ENCODE measurements at places on chromosomes 5 and 9.
A peak's percentile ranks its signal among the peaks of the same experiment; 100 is the strongest.

GRCh38 chr9:93216073-93216365, 32.1 kb downstream of the WNK2 start:
- DNase-seq, result no peak

DNA sequence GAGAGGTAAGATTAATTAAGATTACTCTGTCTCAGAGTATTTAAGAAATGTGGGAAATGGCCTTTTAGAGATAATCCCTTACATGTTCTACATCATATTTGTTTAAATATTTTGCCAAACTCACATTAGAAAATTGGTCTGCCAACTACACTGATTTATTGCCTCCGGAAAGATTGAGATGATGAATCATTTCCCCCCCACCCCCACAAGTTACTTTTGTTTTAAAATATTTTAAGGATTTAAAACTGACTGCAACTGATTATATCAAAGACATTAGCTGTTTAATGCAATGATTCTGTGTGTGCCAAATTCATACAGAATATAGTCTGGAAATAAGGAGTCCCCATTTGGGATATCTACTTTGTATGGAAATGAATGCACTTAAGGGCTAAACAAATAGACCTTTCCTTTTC, 674.4 kb downstream of the PRR16 start:
- no peak for DNase-seq

DNA sequence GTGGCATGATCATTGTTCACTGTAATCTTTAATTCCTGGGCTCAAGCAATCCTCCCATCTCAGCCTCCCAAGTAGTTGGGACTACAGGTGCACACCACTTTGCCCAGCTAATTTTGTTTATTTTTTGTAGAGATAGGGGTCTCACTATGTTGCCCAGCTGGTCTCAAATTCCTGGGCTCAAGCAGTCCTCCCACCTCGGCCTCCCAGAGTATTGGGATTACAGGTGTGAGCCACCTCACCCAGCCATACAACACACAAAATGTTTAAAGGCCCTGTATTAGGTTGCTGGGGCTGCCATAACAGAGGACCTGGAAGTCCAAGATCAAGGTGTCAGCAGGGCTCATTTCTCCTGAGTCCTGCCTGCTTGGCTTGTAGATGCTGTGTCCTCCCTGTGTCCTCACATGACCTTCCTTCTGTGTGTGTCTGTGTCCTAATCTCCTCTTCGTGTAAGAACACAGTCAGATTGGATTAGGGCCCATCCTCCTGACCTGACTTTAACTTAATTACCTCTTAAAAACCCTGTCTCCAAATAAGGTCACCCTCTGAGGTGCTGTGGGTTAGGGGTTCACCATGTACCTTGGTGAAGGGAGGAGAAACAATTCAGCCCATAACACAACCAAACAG, 5.4 kb downstream of the UBE2QL1 start:
- DNase-seq, result no peak

DNA sequence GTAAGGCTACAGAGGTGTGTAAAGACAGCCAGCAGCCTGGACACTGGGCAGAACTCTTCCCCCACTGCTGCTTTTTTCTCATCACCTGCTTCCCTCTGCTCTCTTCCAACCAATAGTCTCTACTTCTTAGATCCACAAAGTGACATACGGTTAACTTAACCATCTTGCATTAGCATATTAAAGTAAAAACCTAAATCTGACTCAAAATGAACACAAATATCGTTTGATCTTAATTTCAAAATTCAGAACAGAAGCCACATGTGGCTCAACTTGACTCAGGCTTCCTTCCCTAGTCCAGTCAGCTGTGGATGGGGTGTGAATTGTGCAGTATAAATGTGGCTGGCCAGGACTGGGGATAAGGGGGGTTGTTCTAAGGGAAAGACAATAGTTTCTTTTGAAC, 114.3 kb downstream of the STARD4 start:
- no peak for DNase-seq

- DNase-seq, result no peak
Observed at GRCh38 chr9:928363-929042, 48.0 kb upstream of the DMRT3 start.

- no peak for DNase-seq
Observed at GRCh38 chr9:128628471-128629048, 28.1 kb downstream of the DYNC2I2 start.

GRCh38 chr9:92001244-92001643, 51.2 kb upstream of the ROR2 start:
- DNase-seq, result no peak

DNA sequence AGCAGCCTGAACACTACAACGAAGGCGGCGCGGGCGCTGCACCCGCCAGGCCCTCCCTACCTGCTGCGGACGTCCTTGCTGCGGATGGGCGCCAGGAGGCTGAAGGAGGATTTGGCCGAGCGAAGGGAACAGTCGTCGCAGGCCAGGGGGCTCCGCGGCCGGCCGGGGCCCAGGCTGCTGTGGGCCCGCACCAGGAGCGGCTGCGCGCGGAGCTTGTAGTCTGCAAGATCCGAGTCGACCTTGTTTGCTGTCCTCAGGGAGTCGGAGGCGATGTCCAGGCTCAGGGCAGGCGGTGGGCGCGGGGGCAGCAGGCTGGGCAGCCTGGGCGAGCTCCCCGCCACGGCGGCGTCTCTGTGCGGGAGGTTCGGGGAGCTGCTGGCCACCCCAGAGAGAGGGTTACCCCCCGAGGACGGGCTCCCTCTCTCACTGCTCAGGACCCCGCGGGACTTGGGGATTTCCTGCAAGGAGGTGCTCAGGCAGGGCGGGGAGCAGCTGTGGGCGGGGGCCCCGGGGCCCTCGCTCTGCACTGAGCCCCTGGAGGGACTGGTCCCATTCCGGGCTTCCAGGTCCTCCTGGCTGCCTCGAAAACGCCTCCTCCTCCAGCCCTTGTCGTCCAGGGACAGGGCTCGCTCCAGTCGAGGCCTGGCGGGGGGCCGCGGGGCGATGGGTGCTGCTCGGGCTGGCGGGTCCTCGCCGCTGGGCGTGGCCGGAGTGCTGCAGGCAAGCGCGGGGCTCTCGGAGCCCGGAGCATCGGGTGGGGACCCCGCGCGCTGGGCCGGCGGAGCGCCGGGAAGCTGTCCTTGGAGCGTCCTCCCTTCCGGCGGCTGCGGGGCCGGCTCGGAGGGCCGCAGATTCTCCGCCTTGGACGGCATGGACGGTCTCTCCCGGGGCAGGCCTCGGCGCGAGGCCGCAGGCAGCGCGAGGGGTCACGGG, 831 bp downstream of the INPP5E start:
- DNase-seq, result peak; percentile 75

- DNase-seq, result no peak
Observed at GRCh38 chr5:4977416-4978110, 162.6 kb upstream of the ADAMTS16 start.

- DNase-seq, result no peak
Observed at GRCh38 chr5:32504329-32504988, 59.9 kb upstream of the ZFR start.

GRCh38 chr9:72794946-72795345, 157.9 kb downstream of the ALDH1A1 start:
- DNase-seq, result no peak

- DNase-seq, result peak; percentile 52
Observed at GRCh38 chr5:83711982-83712601, 8.6 kb downstream of the HAPLN1 start.

DNA sequence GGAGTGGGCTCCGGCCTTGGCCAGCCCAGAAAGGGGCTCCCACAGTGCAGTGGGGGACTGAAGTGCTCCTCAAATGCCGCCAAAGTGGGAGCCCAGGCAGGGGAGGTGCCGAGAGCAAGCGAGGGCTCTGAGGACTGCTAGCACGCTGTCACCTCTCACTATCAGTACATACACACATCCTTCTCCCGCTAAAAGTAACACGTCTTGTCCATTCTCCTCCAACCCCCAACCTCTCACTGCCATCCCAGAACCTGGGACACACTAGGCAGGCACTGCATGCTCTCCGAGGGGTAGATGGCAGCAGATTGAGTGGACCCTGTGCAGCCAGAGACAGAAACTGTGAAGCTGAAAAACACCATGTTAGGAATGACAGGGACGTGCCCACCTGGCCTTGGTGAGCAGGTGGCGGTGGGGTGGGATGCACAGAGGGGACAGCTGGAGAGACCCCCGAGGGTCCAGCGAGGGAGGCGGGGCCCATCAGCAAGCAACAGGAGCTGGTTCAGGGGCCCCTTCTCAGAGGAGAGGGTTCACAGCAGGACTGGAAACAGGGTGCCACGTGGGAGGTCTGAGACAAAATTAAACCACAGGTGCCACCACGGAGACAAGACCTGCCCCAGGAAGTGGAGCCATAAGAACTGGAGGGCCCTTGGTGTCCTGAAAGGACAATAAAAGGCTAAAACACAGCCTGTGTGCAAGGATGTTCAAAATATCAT, 16.9 kb downstream of the SEMA4D start:
- peak; percentile 63 for DNase-seq

- DNase-seq, result no peak
Observed at GRCh38 chr5:28324174-28324573, 1285.8 kb upstream of the CDH9 start.

- no peak for DNase-seq
Observed at GRCh38 chr9:114419796-114420195, 32.0 kb upstream of the AKNA start.

GRCh38 chr5:60323596-60323995, 376.4 kb downstream of the DEPDC1B start:
- DNase-seq, result no peak

DNA sequence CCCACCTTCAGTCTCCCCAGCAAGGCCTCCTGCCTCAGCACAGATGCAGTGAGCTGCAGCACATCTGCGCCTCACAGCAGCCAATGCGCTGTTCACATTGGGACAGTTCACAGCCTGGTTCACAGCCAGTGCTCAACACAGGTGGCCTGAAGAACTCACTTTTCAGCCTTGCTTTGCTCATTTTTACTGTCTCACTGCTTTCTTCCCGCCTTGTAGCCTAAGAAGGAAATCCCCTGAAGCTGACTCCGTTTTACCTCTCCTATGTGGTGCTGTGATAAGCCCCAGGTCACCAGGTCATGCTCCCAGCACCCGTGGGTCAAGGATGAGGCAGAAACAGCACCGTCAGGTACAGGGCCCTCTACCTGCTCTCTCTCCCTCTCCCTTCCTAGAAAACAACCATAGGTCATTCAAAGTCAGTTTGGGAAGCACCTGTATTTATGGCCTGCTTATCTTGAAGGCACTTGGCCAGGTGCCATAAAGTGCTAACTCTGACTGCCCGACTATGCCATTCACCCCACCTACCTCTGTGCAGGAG, 1.1 kb downstream of the GCNT4 start:
- peak; percentile 45 for DNase-seq

DNA sequence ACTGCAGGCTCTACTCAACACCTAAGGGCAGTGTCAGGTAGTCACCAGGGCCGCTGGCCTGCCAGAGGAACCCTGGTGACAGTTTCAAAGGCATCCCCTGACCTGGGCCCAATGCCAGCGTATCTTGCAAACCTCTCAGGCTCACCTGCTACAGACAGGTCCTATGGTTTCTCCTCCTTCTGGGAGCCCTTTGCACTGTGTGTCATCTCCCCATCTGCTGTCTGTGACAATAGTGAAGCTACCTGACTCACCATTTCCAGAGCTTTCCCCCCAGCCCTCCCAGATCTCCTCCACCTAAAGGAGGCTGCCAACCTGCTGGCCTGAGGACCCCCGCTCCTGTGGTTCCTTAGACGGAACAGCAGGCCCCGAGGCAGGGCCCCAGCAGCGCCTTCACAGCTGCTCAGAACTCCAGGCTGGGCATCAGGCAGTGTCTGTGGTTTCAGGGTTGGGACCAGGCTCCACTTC, 203.1 kb downstream of the FSTL4 start:
- DNase-seq, result no peak

GRCh38 chr9:22084336-22085035, 75.4 kb upstream of the CDKN2B start:
- no peak for DNase-seq

GRCh38 chr5:157602505-157602904, 26.9 kb upstream of the ADAM19 start:
- peak; percentile 64 for DNase-seq

DNA sequence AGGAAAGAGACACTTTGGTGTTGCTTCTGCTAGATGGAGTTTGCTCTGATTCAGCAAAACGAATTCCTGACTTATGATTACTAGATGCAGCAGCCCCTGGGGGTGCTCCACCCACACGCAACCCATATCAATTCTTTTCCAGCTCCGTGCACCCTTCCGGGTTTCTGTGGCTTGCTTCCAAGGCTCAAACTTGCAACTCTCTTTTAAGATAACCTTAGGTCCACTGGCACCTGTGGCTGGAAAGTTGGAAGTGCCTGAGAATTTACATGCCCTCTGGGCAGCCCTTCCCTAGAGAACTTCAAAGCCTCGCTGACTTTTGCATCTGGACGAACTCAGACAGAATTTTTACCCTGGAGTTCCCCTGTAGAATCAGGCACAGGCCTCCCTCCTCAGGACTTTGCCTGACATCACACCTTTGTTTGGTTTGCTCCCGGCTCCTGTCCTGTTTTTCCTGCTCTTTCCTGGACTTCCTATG, 224.9 kb downstream of the SNX18 start:
- no peak for DNase-seq

DNA sequence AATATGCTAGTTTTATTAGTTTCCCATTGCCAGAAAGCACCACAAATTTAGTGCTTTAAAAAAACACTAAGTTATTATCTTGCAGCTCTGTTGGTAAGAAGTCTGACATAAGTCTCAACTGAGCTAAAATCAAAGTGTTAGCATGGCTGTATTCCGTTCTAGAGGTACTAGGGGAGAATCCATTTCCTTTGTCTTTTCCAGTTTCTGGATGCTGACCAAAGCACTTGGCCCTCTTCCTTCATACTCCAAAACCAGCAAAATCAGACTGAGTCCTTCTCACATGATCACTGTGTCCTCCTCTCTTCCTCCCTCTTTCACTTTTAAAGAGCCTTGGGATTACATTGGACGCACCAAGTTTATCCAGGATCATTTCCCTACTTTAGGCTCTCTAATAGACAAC, 9.5 kb downstream of the CDH18 start:
- DNase-seq, result no peak

DNA sequence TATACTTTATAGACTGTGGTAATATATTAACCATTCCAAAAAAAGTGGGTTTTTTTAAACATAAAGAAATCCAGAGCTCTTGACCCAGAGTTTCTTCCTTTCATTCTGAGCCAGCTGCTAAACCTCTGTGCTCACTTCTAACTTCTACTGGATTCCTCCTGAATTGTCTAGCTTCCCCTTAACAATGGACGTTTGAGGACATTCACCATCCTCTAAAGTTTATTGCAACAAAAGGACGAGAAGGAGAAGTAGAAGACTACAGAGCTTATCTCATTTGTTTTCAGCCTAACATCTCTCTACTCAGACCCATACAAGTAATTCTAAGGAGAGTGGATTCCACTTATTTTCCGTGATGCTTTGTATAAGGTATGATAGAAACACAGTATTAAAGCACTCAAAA, 284.2 kb downstream of the MAST4 start:
- no peak for DNase-seq

GRCh38 chr9:112059966-112060320, 115.2 kb downstream of the SUSD1 start:
- no peak for DNase-seq

Measured in stimulated activated CD8-positive, alpha-beta memory T cell treated with anti-CD3 and anti-CD28 coated beads, Interleukin-4, amount 100 ng/mL, for 48 hours (primary cell).